Fibroblast of skin of back (primary cell): ENCODE measurements at places on chromosomes 2 and 18.
A peak's percentile ranks its signal among the peaks of the same experiment; 100 is the strongest.

GRCh38 chr2:44679584-44679983, 261.9 kb upstream of the SIX3 start:
- DNase-seq = no peak

DNA sequence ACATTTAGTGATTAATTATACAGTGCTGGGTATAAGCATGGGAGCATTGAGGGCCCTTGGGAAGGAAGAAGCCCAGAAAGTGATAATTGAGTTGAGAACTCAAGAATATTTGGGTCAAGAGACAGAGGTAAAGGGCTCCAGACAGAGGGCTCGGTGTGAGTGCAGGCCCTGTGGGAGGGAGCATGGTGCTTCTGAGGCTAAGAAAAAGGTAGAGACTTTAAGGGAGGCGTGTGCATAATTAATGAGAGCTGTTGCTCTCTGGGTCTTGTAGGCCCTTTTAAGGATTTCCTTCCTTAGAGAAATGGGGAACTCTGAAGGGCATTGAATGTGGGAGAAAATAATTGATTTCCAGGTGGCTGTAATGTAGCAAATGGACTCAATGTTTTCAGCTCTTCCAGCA, 735.0 kb upstream of the POU3F3 start:
- DNase-seq = no peak

GRCh38 chr2:25168256-25169072, at the start of gene POMC:
Gene POMC, minus strand, starts transcription at chr2:25168580. Its CDS starts 3,808 bp downstream, at chr2:25164772.
- peak; percentile 37 for DNase-seq

DNA sequence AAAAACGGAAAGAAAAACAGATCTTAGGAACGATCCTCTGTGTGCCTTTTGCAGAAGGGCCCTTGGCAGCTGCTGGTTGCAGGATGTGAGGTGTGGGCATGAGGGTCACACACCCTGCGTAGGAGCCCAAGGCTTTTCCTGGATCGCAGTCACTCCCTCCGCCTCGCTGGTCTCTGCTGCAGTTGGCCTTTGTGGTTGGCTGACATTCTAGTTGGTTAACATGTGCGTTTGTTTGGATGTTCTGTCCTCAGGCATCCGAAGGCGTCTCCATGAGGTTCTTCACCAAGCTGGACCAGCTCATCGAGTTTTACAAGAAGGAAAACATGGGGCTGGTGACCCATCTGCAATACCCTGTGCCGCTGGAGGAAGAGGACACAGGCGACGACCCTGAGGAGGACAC, 61.7 kb downstream of the INPP5D start:
- no peak for DNase-seq

DNA sequence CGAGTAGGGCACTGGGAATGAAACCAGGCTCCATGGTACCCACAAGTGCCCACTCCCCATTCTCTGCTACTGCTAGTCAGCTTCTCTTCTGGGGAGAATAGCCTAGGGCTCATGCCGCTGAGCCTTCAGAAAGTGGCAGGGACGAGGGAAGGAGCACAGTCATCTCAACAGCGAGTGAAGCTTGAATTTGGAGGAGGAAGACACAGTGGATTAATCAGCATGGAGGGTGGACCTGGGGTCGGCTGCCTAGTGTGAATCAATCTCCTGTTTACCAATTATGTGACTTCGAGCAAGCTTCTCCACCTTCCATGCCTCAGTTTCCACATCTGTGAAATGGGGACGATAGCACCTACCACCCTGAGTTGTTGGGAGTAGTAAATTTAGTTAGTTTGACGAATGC, 157.0 kb downstream of the SEPTIN10 start:
- DNase-seq = no peak
